ENCODE measurements at places on chromosomes 12 and 14.

DNA sequence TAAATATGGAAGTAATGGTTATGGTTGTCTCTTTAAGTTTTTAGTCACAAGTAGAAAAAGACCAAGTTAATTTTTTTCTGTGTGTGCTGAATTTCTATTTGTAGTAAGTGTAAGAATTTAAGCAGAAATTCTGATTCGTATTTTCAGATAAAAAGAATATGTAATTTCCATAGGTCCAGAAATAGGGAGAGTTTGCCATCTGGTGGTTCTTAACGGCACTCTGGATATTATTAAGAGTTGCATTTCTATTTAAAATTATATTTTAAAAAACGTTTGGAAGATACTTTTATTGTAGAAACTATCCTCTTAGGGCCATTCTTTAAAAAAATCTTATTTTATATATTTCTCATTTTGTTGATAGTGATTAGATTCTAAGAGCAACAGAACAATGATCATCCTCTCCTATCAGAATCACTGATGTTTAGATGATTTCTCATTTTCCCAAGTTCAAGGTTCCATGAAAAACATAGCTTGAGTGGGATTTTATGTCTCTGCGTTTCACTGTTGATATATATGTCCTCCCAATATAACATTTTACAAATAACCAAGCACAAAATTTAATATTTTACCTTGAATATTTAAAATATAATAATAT is 88.3 kb downstream of the LRRK2 start:
- no peak for DNase-seq

GRCh38 chr12:38159092-38159551 is 157.5 kb upstream of the ALG10B start:
- DNase-seq = no peak

DNA sequence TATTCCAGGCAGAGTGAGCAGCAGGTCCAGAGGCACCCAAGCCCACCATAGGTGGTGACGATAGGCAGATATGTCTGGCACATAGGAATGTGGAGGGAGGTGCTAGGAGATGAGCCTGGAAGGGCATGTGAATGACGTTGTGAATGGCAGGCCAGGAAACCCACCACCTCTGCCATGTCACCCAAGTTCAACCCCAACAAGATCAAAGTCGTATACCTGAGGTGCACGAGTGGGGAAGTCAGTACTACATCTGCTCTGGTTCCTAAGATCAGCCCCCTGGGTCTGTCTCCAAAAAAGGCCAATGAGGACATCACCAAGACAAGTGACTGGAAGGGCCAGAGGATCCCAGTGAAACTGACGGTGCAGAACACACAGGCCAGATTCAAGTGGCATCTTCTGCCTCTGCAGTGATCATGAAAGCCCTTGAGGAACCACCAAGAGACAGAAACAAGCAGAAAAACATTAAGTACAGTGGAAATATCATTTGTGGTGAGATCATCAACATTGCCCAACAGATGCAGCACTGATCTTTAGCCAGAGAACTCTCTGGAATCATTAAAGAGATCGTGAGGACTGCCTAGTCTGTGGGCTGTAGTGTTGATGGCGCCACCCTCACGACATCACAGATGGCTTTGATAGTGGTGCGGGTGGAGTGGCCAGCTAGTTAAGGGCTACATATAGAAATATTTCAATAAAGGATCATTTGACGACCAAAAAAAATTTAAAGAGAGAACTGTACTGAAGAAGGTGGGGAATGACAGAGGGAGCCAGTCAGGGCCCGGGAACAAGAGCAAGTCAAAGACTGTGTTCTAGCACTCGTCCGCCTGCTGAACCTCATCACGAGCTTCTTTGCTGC is 99.7 kb downstream of the ZFP36L1 start:
- DNase-seq = no peak

GRCh38 chr14:69664265-69664664 is 52.9 kb downstream of the SUSD6 start:
- no peak for DNase-seq

- DNase-seq = no peak
Observed at GRCh38 chr12:72296389-72296788, 24.2 kb downstream of the TRHDE start.
